ENCODE measurements at places on chromosomes 6 and 20.
A peak's percentile ranks its signal among the peaks of the same experiment; 100 is the strongest.

DNA sequence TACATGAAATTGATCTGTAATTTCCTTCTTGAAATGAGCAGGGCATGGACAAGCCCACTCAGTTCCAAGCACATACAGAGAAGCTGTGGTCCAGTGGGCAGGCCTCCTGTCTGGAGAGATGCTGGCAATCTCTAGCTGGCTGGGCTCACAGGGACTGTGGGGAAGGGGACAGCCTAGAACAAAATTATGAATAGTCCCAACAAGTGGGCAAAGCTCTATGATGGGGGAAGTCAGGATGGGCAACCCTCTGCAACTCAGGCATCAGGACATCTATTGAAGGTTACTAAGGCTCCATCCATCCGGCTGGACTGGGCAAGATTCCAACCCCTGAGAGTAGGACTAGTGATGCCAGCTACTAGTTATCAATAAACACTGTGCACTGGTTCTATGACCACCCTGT is 40.9 kb downstream of the TRERF1 start:
- DNase-seq: no peak

DNA sequence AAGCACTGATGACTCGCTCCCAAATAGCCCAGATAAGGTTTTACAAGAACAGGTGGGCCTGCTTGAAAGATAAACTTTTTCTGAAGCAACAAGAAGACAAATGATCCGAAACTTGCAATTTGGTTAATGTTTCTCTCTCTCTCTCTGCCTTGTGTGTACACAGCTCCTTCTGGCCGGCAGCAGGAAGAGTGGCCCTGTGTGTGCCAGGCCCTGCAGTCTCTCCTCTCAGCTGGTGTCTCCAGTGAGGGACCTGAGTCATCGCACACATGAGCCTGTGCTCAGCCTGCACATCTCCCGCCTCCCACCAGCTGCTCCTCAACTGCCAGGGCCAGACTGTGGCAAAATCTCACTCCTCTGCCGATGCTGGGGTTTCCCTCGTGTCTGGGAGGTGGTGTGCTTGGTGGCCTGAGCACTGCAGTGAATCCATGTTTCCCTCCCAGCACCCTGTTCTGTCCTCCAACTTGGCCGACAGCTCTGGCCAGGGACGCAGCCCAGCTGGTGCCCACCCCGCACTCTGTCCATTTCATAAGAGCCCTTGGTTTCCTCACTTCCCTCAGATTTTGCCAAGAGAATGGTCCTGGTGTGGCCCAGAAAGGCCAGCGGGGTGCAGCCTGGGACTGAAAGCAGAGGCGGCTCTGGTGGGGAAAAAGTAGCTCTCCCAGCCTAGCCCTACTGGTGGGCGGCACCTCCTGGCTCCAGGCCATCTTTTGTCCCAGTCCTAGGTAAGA is 49.4 kb downstream of the ERMARD start:
- no peak for DNase-seq

GRCh38 chr20:5714261-5715041 is 35.8 kb upstream of the SHLD1 start:
- peak; percentile 30 for DNase-seq

DNA sequence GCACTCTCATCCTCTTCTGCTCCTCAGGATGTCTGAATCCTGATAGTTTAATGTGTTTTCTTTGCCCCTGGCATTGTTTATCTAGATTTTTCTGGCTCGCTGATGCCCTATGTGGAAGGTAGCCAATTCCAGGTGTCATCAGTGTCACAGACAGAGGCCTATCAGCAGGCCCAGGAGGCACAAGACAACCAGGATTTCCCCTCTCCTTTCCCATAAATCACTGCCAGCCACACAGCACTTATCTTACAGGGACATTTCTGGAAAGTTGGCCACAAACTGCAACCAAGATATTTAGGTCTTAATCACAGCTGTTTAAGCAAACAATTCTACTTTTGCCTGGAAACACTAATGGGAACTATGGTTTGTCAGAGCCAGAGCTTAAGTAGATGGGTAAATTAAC is 28.1 kb downstream of the ADGRF5 start:
- DNase-seq: no peak

- no peak for DNase-seq
These were observed 63.3 kb downstream of the SLC16A10 start for GRCh38 chr6:111150577-111150976.

- no peak for DNase-seq
These were observed 28.4 kb upstream of the SDHAF4 start for GRCh38 chr6:70538376-70538775.

DNA sequence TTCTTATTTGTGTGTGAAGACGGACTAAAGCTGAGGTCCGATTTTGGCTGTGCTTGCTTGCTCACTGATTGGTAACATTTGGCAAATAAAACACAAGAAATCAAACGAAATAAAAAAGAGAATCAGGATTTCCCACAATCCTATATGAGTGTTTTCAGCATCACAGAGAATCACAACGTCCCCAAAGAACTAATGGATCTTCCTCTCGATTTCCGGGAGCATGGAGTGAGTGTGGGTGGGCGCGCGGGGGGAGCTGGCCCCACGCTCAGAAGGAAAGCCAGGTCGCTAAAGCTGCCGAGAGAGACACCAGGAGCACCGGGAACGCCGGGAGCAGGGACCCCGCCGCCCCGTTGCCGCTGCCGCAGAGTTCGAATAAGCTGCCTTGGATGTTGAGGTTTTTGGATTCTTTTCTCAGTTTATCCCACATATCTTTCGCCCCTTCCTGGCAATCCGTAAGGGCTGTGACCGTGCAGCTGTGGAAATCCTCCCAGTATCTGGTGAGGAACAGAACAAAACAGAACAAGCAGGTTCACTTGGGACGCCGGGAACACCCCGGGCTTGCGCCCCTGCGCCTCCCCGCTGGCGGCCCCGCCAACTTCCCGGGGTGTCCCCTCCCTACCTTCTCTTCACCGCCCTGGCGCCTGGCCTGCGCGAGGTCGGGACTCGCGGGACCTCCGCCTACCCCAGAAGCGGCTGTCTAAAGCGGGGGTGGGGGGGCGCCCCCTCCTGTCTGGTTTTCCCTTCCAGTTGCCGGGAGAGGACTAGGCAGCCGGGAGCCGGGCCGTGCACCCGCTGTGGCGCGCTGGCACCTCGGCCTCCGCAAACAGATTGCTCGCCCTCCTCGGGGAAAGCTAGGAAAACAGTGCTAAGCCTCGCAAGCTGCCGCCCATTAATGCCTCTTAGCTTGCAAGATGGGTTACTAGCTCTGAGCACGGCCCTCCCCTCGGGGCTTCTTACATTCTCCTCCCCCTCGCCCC is 7.7 kb downstream of the NRN1 start:
- DNase-seq: no peak

DNA sequence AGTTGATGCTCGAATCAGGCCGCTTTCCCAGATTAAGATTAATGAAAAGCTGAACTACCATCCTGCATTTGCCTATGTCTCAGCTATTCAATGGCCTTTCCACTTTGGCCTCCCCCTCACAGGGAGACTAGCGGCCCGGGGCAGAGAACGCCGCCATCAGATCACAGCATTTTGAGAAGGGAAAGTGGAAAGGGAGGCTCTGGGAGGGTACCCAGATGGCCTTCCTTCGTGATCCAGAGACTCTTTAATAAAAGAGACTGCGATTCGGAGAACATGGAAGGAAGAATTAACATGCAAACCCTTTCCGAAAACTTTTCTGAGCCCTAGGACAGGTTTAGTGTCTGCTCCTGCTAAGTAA is 533 bp downstream of the MRPS18A start:
- DNase-seq: no peak

- no peak for DNase-seq
These were observed 118.4 kb upstream of the TRAF3IP2 start for GRCh38 chr6:111724039-111724438.

GRCh38 chr6:170026751-170027646 is 263.9 kb downstream of the DLL1 start:
- DNase-seq: no peak

DNA sequence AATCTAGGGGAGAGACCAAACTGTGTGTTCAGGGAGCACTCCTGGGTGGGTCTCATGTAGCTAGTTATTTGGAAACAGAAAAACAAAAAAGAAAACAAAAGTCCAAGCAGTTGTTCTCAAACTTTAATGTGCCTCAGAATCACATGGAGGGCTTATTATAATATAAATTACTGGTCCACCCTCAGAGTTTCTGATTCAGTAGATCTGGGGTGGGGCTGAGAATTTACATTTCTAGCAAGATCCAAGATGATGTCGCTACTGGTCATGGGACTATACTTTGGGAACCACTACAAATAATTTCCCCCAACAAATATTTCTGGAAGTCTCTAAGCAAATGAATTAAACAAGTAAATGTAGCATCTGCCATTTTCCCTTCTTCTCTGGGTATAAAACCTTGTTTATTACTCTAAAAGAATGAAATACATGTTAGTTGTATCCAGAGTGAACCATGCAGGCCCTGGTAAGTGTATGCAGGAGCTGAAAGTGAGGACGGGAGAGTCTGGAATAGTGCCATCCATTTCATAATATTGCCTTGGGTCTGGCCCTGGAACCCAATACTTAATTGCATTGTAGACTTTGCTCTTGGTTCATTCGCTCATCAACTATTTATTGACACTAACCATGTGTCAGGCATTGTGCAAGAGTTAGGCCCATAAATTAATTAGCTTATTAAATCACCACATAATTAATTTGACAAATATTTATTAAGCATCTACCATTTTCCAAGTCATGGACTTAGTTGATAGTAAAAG is 490.8 kb downstream of the EPM2A start:
- no peak for DNase-seq

- DNase-seq: no peak
These were observed 158.8 kb downstream of the KIF6 start for GRCh38 chr6:39566456-39566855.

DNA sequence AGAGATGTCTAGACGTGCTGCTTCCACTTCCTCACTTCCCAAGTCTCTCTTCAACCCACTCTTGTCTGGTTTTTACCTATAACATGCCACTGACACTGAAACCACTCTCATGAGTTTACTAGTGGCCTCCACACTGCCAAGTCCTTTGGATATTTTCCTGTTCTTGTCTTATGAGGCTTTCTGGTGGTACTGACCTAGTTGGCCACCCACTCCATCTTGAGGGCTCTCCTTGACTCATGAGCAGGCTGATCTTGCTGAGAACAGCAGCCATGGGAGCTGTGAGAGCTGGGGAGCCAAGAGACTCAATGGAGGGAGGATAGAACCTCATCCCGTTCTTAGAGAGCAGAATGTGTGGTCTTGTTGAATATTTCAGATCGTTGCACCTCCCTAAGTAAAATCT is 283.4 kb upstream of the PRDM1 start:
- DNase-seq: no peak

- DNase-seq: no peak
These were observed 19.1 kb downstream of the ANKS1A start for GRCh38 chr6:34908194-34908593.

GRCh38 chr6:169793408-169793807 is 42.0 kb downstream of the ERMARD start:
- no peak for DNase-seq

DNA sequence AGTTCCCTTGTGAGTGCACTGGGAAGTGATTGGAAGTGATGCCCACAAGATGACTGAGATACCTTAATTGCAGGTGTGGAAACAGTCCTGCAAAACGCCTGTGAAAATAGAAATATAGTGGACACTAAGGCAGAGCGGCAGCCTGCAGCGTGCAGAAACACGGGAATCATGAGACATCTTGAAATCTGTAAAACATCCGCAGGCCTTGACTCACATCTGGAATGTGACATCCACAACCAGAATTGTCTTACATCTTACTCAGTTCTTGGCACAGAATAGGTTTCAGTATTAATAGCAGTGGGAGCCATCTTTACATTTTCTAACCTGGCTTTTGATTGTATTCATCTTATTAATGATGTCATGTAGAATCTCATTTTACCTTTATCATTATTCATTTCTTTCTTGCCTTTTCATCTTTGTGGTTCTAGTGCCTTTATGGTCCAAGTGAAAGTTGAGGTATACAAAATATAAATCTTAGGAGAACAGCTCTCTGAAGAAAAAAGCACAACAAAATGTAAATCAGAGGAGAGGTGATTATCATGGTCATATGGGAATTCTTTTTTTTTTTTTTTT is 44.6 kb downstream of the CDYL start:
- DNase-seq: no peak

GRCh38 chr20:33651562-33652048 is 10.5 kb upstream of the C20orf144 start:
- DNase-seq: no peak

DNA sequence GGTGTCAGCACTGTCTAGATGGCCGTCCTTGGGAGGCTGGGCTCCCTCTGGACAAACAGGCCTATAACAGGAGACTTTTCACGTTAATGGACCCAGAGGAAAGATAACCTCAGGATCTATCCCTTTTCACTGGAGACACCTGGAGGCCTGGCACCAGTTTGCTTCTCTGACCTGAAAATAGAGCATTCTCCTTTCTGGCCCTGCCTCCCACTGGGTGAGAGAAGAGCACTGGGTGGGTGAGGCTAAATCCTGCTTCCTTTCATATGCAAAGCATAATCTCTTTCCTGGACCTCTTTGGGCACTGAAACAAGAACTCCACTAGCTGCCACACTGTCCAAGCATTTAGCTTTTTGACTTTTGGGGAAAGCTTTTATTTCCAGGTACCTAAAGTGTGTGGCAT is 78.3 kb downstream of the FOXO3 start:
- DNase-seq: no peak

- no peak for DNase-seq
These were observed 10.1 kb downstream of the HMGCLL1 start for GRCh38 chr6:55568808-55569439.

DNA sequence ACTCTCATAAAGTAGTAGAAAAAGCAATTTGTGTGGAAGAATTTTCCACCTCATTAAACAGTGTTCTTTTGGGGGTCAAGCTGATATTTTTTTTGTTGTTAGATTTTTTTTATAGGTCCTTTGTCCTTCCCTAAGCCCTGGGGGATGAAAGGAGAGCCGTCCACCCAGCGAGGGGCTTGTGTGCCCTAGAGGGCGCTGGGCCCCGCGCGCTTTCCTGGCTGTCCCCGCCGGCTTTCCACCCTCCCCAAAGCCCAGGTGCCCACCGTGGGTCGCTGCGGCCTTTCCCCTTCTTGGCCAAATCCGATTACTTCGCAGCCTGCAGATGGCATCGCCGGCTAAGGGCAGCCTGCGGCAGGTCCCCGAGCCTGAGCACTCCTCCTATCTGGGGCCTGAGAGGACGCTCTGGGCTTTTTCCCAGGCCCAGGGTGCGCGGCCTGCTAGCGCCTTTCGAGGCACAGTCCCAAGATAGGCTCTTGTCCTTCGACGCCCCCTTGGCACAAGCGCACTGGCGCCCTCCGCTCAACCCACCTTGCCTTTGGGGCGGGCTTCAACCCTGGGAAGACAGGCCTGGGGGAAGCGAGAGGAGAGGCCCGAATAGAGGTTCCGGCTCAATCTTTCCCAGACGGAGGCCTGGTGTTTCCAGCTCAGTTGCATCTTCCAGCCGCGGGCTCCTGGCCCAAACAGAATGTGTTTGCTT is 33.6 kb downstream of the TFAP2A start:
- DNase-seq: no peak

DNA sequence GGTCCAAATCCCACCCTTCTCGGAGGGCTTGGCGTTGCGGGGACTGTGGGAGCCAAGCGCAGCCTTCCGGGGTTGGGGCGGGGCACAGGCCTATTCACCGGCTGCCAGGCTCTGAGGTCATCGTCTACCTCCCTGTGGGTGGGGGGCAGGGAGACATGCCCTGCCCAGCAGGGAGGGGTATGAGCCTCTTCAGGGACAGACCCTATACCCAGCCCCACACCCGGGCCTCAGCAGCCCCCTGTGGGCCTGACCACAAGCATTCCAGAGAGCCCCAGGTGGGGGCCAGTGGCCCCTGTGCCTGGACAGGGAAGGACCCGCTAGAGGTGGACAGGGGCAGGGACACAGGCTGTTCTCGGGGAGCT is 11.6 kb downstream of the LAMA5 start:
- DNase-seq: no peak
